ENCODE measurements at places on chromosomes 2 and 18.
A peak's percentile ranks its signal among the peaks of the same experiment; 100 is the strongest.

DNA sequence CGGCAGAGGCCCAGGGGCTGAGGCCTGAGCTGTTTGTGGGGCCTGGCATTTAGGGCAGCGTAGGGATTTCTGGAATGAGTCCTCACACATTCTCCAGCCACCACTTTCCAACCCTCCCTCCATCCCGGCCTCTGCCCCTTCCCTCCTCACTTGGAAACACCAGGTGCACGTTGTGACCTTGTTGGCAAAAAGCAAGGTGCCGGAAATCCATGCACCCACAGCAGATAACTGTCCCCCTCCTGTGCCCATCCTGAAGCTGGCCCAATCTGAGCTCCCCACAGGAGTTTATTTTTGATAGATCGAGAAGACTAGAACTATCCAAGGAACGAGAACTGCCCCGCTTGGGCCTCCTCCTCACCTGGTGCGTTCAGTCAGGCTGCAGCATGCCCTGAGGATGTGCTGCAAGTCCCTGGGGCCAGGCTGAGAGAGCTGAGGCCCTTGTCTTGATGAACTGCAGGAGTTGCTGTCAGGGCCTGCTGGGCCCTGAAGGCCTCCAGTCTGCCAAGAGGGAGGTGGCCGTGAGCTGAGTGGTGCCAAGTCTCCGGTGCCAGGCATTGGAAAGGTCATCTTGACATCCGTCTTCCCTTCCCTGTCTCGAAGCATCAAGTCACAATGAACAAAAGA is 55.8 kb downstream of the CTIF start:
- no peak for DNase-seq

DNA sequence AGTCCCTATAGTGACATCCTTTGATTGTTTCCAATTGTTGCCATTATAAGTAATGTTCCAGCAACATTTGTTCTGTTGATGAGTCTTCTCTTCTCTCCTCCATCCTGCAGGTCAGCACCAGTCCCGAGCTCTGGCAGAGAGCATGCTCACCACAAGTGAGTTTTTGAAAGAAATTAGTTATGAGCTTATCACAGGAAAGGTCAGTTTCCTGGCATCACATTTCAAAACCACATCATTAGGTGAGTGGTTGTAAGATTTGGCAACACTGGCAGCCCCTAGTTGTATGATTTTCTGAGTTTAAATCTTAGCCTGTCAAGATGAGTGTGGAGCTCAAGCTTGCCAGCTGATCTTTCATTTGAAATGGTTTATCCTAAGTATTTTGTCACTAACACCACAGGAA is 149.6 kb downstream of the ESCO1 start:
- no peak for DNase-seq

GRCh38 chr18:24014062-24014985 is at the start of gene TTC39C:
TSS of gene TTC39C (plus strand) at chr18:24014754. CDS start at chr18:24014872, 118 bp downstream.
- peak; percentile 72 for DNase-seq

GRCh38 chr2:39837856-39838453 is 58.9 kb upstream of the THUMPD2 start:
- DNase-seq, result peak; percentile 42

DNA sequence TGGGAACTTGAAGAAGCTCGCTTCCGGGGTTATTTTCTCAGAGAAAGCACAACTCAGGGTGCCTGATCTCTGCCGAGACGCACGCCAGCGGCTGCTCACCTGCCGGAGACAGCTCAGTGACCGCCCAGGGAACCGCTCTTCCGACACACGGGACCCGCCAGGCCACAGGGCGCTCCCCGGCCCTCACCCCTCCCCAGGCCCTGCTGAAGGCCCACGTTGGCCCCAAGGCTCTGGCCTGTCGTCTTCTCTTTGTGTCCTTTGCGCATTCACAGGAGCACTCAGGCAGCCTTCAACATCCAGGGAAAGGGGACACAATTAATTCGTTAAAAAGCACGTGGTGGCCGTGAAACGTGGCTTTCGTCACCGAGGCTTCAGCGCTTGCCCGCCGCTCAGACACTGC is 276.3 kb upstream of the SALL3 start:
- no peak for DNase-seq

DNA sequence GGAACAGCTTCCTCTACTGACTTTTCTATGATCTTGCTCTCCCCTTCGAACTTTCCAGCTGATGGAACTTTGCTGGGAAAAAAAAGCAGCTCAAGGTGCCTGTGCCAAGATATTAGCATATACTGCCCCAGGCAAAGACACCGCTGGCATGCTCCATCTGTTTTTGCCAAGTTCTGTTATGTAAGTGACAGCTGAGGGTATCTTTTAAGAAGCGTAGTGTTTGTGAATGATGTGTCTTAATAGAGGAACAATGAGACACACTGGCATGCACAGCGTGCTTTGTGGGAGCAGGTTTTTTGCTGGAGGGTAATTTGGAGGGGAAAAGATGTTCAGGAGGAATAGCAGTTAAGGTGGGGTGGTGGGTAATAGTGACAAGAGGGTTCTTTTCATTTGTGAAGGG is 47.8 kb downstream of the SLC4A3 start:
- no peak for DNase-seq

DNA sequence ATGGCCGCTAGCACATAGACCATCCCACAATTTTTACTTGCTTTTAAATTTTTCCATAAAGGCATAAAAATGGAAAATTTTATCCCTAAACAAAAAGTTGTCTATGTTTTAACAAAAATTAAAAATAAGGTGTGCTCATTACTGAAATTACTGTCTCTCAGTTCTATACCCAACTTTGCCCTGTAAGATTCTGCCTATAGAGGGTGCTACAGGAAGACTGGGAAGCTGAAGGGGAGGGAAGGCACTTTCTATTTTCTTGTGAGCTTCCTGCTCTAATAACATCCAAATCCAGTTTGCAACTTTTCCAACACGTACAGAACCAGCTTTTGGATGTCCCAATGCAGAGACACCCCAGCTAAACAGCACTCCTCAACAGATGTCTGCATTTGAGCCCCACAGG is 666.9 kb downstream of the PLCL1 start:
- DNase-seq, result no peak
